ENCODE measurements at places on chromosomes 4 and X. TPM values are rescaled to one million over a fixed set of nuclear protein-coding genes. Genes with fewer than 3 reads are reported as not detected.
A peak's percentile ranks its signal among the peaks of the same experiment; 100 is the strongest.

MAGEA12 gene
- total RNA-seq = not detected

PABPC5 gene
- 3.0 TPM for total RNA-seq

IL1RAPL2 gene
- total RNA-seq = 0.13 TPM

NALF2 gene
- total RNA-seq = 11.2 TPM

NLGN3 gene
- 3.5 TPM for total RNA-seq

ZBED1 gene
- 61.1 TPM for total RNA-seq

DNA sequence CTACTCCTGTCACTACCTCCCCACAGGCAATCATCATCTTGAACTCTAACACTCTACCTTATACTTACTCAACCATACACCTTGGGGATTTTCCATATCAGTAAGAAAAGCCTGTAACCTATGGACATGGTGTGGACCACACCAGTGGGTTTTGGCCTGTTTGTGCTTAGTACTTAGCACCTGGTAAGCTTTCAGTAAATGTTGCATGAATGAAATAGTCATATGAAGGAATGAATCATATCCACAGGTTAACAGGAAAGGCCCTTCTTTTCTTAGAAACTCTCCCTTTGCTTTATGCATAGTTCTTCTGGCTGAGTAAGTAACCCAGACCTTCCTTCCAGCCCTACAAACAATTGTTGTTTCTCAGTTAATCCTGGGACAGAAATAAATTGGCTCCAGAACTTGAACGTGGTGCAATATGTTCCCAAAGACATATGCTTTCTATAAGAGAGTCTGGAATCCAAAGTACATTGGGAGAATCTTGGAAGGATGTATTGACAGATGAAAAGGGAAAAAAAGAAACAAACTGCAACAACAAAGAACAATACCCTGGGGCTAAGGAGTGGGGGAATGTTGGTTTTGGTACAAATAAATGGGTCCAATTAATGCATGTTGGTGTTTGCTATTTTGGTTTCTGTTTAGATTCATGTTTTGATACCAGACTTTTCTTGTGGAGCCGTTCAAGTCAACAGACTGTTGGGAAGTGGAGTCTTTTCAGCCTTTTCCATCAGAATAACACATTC is 27.8 kb downstream of the RASL11B start:
- no peaks in the 10 kb centered on the region for H3K27me3 ChIP-seq
- no peaks in the 10 kb centered on the region for H3K4me1 ChIP-seq
- peaks cover 3% of the 10 kb centered on the region for H3K36me3 ChIP-seq
- H3K4me3 ChIP-seq = no peak overlapping the region

- DNase-seq = no peak
- H3K4me3 ChIP-seq = no peak overlapping the region
- H3K4me1 ChIP-seq = no peaks in the 10 kb centered on the region
- no peak overlapping the region for H3K27ac ChIP-seq
- H3K36me3 ChIP-seq = no peaks in the 10 kb centered on the region
- no peaks in the 10 kb centered on the region for H3K27me3 ChIP-seq
Observed at GRCh38 chr4:153676984-153677383, 7.1 kb upstream of the TLR2 start.

DNA sequence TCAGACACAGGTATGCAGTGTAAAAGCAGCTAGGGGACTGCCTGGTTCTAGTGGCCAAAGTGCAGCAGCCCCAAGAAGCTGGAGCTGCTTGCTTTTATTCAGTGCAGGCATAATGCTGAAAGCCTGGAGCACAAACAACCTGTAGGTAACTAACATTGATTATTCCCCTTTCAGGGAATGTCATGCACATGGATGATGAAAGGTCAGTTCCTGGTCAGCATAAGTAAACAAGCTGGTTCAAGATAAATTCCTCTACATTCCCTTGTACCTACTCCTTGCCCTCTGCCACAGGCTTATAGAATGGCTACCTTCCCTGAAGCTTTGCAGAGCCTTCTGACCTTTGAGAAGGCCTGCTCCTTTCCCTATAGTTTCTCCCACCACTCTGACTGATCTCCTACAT is 1318.5 kb upstream of the ADGRL3 start:
- H3K4me3 ChIP-seq = no peak overlapping the region
- H3K4me1 ChIP-seq = no peaks in the 10 kb centered on the region
- H3K27ac ChIP-seq = no peak overlapping the region

DNA sequence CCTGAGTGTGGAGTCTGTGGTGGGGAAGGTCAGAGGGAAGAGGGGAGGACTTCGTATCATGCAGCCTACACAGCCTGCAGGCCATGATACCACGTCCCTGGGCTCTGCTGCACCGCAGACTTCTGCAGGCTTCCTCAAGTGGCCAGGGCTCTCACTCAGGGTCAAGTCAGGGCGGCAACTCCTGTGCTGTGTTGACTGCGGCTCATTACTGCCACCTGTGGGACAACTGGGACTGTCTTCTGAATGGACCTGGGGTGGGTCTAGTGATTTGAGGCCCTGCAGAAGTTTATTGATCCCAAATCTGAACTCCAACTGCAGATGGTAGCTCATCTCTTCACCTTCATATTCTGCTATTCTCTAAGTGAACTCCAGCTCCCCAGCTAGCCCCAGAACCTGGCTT is 167.1 kb downstream of the NSUN7 start:
- 0 out of 2 replicates have a peak, but pooled peaks cover 9% of the 10 kb centered on the region for H3K36me3 ChIP-seq
- H3K4me3 ChIP-seq = no peak overlapping the region
- no peaks in the 10 kb centered on the region for H3K27me3 ChIP-seq
- DNase-seq = peak; percentile 82

DNA sequence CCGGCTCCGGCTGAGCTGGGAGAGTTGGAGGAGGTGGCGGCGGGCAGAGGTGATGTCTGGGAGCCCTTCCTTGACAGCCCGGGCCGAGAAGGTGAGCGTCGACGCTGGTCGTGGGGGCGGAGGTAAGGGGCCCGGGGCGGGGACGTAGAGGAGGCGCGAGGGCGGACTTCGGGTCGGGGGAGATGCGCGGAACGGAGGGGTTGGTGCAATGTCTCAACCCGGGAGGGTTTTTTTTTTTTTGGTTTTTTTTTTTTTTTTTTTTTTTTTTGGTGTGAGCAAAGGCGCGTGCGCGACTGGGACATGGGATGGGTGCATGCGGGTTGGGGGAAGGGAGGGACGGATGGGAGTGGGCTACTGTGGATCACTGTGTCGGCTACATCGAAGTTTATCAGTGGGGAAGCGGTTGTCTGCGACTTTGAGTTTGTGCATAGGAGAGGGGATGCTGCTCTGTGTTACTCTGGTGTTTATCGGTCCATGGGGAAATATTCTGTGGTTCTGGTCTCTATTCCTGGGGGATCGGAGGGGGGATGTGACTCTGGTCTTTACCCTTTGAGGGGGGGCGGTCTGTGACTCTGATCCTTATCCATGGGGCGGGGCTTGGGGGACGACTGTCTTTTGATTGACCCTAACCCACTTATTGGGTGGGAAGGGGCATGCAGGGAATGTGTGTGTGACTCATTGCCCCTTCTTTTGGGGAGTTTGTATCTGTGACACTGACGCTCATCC is 537 bp downstream of the RBM10 start:
- peak overlapping the region; percentile 95 for H3K4me3 ChIP-seq
- H3K27me3 ChIP-seq = no peaks in the 10 kb centered on the region
- no peaks in the 10 kb centered on the region for H3K4me1 ChIP-seq
- DNase-seq = no peak

DNA sequence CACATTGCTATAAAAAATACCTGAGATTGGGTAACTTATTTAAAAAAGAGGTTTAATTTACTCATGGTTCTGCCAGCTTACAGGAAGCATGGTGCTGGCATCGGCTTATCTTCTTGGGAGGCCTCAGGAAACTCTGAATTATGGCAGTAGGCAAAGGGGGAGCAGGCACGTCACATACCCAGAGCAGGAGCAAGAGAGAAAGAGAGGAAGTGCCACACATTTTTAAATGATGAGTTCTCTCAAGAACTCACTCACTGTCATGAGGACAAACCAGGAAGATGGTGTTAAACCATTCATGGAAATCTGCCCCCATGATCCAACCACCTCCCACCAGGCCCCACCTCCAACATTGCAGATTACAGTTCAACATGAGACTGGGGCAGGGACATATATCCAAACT is 10.0 kb upstream of the AFF1 start:
- H3K4me3 ChIP-seq = no peak overlapping the region
- no peaks in the 10 kb centered on the region for H3K4me1 ChIP-seq
- H3K27ac ChIP-seq = no peak overlapping the region
- no peaks in the 10 kb centered on the region for H3K36me3 ChIP-seq
- no peaks in the 10 kb centered on the region for H3K27me3 ChIP-seq

DNA sequence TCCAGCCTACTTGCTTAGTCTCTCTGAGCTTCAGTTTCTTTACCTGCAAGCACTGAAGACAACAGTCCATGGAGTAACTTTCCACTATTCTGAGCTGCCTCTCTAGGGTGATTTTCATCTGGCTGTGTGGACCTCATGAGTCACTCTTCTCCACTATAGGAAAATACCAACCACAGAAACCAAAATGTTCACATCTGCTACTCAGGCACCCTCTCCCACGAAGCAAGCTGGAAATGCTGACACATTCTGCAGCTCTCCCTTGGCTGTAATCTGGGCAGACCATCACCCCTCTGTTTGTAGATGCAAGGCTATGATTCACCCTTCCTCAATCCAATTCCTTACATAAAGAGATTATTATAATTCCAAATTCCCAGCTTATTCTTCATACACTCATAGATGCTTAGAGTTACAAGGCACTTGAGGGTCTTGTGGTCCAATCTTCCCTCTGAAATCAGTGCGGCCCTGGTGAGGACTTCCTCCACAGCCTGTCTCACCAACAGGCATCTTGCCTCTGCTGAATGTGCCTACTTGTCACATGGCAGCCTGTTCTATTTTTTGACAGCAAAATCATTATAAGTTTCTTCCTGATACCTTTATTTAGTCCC is 97.0 kb upstream of the LNX1 start:
- H3K4me1 ChIP-seq = no peaks in the 10 kb centered on the region
- no peaks in the 10 kb centered on the region for H3K36me3 ChIP-seq
- H3K27me3 ChIP-seq = no peaks in the 10 kb centered on the region
- DNase-seq = no peak
- H3K27ac ChIP-seq = no peak overlapping the region

DNA sequence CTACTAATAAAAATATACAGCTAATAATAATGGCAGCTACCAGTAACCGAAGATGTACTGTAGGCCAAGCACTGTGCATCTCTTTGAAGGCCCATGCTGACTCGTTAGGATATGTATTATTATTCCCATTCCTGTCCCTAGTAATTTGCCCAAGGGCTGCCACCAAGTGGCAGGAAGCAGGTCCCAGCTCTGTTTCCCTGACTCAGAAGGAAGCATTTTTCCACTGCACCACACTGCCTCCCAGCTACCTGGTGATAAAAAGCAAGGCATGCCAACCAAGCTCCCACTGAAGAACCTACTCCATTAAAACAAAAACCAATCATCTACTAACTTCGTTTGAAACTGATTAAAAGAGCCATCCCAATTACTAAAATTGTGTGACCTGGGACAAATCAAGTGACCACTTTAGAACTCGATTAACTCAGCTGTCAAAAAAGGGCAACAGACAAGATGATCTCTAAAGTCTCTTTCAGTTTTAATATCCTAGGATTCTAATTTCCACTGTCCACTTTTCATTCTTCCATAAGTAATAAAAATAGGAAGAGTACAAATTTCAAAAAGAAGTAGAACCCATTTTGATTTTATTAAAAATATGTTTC is 24.3 kb upstream of the PGM2 start:
- H3K27ac ChIP-seq = no peak overlapping the region
- no peaks in the 10 kb centered on the region for H3K4me1 ChIP-seq
- H3K36me3 ChIP-seq = no peaks in the 10 kb centered on the region
- H3K4me3 ChIP-seq = no peak overlapping the region
- DNase-seq = peak; percentile 80
- H3K27me3 ChIP-seq = no peaks in the 10 kb centered on the region

- H3K27me3 ChIP-seq = no peaks in the 10 kb centered on the region
- peak; percentile 49 for DNase-seq
- H3K4me3 ChIP-seq = no peak overlapping the region
- H3K4me1 ChIP-seq = peaks cover 3% of the 10 kb centered on the region
Observed at GRCh38 chr4:87974856-87975462, 555 bp upstream of the SPP1 start.

CD38 gene
- total RNA-seq = 0.07 TPM
